Dermis lymphatic vessel endothelial cell (primary cell): ENCODE measurements at places on chromosomes 11 and 22. TPM values are rescaled to one million over a fixed set of nuclear protein-coding genes. Genes with fewer than 3 reads are reported as not detected.

Gene KCNK7
- under 0.01 and 0.17 TPM in 2 replicates for total RNA-seq

Gene CECR2
- under 0.01 TPM in 1 of 2 replicates, not detected in the other for total RNA-seq

Gene CCDC89
- total RNA-seq, result not detected in 2 replicates

Gene TYMP
- 25.4 and 32.8 TPM in 2 replicates for total RNA-seq

Gene BRSK2
- total RNA-seq, result 0.17 and 0.33 TPM in 2 replicates

Gene OR52B4
- total RNA-seq, result not detected in 2 replicates

Gene ISX
- not detected in 2 replicates for total RNA-seq

Gene GCAT
- total RNA-seq, result 11.9 and 13.5 TPM in 2 replicates

Gene TLCD5
- 4.8 and 7.7 TPM in 2 replicates for total RNA-seq

Gene OOSP4B
- not detected in 2 replicates for total RNA-seq

Gene EIF1AD
- total RNA-seq, result 25.1 and 27.2 TPM in 2 replicates

Gene MFRP
- under 0.01 TPM in 1 of 2 replicates, not detected in the other for total RNA-seq

Gene BACE1-AS
- total RNA-seq, result 1.7 and 2.1 TPM in 2 replicates

Gene ART1
- not detected in 2 replicates for total RNA-seq

Gene BLID
- 0.09 and 0.11 TPM in 2 replicates for total RNA-seq

Gene TRPM5
- not detected in 2 replicates for total RNA-seq

Gene MRGPRE
- total RNA-seq, result not detected in 2 replicates

Gene PNPLA5
- total RNA-seq, result not detected in 2 replicates

Gene UCP3
- 0.22 and 0.26 TPM in 2 replicates for total RNA-seq

Gene CSTF3
- total RNA-seq, result 14.4 and 22.7 TPM in 2 replicates

Gene SCN4B
- total RNA-seq, result under 0.01 and 0.11 TPM in 2 replicates

Gene IL10RA
- not detected in 2 replicates for total RNA-seq

Gene PIWIL4
- total RNA-seq, result 0.69 and 2.5 TPM in 2 replicates

Gene ARHGEF17
- total RNA-seq, result 48.4 and 60.4 TPM in 2 replicates

Gene KLHDC7B
- total RNA-seq, result not detected in 2 replicates

Gene TSPAN32
- total RNA-seq, result not detected in 2 replicates

Gene APOC3
- not detected in 2 replicates for total RNA-seq

Gene CARD18
- total RNA-seq, result not detected in 2 replicates

Gene GATD1
- total RNA-seq, result 22.9 and 25.1 TPM in 2 replicates

Gene TEX54
- not detected in 2 replicates for total RNA-seq

Gene HTR3A
- not detected in 2 replicates for total RNA-seq

Gene SLC16A8
- total RNA-seq, result 0.09 and 0.11 TPM in 2 replicates

Gene OR6T1
- not detected in 2 replicates for total RNA-seq

Gene KMT5B
- 26.9 and 35.3 TPM in 2 replicates for total RNA-seq

Gene HBE1
- total RNA-seq, result not detected in 2 replicates

Gene ABCC8
- total RNA-seq, result not detected in 2 replicates

Gene OR5P2
- not detected in 2 replicates for total RNA-seq

Gene DDX10
- 59.8 and 64.6 TPM in 2 replicates for total RNA-seq

Gene CHST1
- 0.65 and 1.1 TPM in 2 replicates for total RNA-seq

Gene MYO18B
- not detected in 2 replicates for total RNA-seq

Gene CABP2
- total RNA-seq, result not detected in 2 replicates

Gene PATE1
- not detected in 2 replicates for total RNA-seq

Gene LINC01488
- total RNA-seq, result under 0.01 TPM in 1 of 2 replicates, not detected in the other

Gene OR56A1
- total RNA-seq, result not detected in 2 replicates

Gene THAP7
- total RNA-seq, result 11.6 and 15.1 TPM in 2 replicates

Gene GP1BB
- total RNA-seq, result 1.5 and 3.3 TPM in 2 replicates

Gene CAT
- 40.9 and 46.8 TPM in 2 replicates for total RNA-seq

Gene PLAAT4
- total RNA-seq, result 4.8 and 6.3 TPM in 2 replicates

Gene SLC22A25
- not detected in 2 replicates for total RNA-seq

Gene CARNS1
- total RNA-seq, result 0.09 and 0.22 TPM in 2 replicates

Gene PRDM11
- total RNA-seq, result 6.6 and 7.7 TPM in 2 replicates

Gene SF1
- 54.5 and 89.6 TPM in 2 replicates for total RNA-seq

Gene INS
- not detected in 2 replicates for total RNA-seq

Gene KCNQ1OT1
- total RNA-seq, result 0.54 and 0.60 TPM in 2 replicates

Gene PATE4
- total RNA-seq, result not detected in 2 replicates

Gene IL17REL
- under 0.01 TPM in 1 of 2 replicates, not detected in the other for total RNA-seq

Gene OR10A2
- not detected in 2 replicates for total RNA-seq
